GM13976 (cell line): ENCODE measurements at places on chromosomes 5 and 9.
A peak's percentile ranks its signal among the peaks of the same experiment; 100 is the strongest.

GRCh38 chr5:13480834-13481233 lies 463.7 kb downstream of the DNAH5 start:
- no peak for DNase-seq

- DNase-seq: no peak
Measured at GRCh38 chr5:172548311-172548731, 92.7 kb upstream of the NEURL1B start.

- no peak for DNase-seq
Measured at GRCh38 chr5:125394661-125395280, 648.3 kb upstream of the ZNF608 start.

GRCh38 chr5:54136516-54137440 lies 173.6 kb downstream of the ARL15 start:
- no peak for DNase-seq

- peak; percentile 81 for DNase-seq
Measured at GRCh38 chr9:33446946-33447798, at the start of gene AQP3. AQP3 (minus strand) TSS chr9:33447593; CDS start chr9:33447530, 63 bp downstream.

- no peak for DNase-seq
Measured at GRCh38 chr5:155728857-155729683, 597.9 kb upstream of the SGCD start.

DNA sequence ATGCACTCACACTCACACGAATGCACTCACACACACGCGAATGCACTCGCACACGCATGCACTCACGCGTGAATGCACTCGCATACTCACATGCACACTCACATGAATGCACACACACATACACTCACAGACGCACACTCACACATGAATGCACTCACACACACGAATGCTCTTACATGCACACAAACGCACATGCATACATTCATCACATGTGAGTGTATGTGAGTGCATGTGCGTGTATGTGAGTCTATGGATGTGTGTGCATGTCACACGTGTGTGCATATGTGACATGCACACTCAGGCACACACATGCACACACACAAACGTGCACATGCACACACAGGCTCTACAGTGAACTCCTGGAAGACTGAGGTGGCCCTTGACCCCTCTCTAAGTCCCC lies 121.7 kb downstream of the ADAMTS2 start:
- DNase-seq: no peak

- DNase-seq: peak; percentile 59
Measured at GRCh38 chr5:179533907-179534306, 16.4 kb upstream of the RUFY1 start.

DNA sequence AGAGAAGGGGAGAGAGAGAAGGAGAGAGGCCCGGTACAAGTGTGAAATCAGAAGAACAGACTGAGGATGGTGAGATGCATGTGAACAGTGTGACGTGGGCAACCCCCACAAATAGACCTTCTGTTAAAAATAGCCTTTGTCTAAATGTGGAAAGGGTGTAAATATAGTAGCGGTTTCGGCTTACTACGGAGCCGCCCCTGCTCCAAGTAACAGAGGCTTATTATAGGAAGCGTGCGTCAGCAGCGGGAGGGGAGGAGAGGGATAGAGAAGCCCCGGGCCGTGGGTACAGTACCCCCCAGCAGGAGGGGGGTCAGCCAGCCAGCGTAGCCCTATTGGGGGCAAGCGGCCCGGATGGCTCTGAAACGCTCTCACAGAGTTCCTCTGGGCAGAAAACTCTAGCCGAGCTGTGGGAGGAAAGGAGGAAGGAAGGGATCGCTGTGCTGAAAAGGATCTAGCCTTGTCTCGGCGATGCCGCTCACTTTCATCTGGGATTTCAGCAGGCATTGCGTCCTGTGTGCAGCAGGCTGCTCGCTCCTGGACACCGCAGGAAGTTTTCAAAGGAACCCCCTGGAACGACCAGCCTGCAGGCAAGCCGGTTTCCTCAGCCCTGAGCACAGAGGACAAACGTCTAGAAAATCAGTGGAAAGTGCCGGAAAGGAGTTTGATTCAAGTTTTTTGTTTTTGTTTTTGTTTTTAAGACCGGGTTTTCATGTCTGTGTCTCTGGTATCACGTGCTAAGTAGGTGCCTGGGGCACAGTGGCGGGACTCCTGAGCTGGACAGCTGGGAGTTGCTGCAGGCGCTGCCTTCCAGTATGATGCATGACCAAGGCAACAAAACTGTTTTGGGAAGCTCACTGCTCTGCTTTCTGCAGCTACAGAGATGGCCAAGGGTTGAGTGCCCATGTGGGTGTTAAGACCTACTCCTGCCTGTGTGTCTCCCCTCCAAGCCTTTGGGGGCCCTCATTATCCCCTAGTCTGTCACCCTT lies 146.6 kb downstream of the SEC61B start:
- peak; percentile 78 for DNase-seq

- no peak for DNase-seq
Measured at GRCh38 chr9:136241542-136241941, 4.1 kb downstream of the QSOX2 start.

- no peak for DNase-seq
Measured at GRCh38 chr9:28692012-28692411, 1118.7 kb upstream of the C9orf72 start.

- peak; percentile 25 for DNase-seq
Measured at GRCh38 chr5:145697251-145697990, 137.7 kb downstream of the PRELID2 start.

DNA sequence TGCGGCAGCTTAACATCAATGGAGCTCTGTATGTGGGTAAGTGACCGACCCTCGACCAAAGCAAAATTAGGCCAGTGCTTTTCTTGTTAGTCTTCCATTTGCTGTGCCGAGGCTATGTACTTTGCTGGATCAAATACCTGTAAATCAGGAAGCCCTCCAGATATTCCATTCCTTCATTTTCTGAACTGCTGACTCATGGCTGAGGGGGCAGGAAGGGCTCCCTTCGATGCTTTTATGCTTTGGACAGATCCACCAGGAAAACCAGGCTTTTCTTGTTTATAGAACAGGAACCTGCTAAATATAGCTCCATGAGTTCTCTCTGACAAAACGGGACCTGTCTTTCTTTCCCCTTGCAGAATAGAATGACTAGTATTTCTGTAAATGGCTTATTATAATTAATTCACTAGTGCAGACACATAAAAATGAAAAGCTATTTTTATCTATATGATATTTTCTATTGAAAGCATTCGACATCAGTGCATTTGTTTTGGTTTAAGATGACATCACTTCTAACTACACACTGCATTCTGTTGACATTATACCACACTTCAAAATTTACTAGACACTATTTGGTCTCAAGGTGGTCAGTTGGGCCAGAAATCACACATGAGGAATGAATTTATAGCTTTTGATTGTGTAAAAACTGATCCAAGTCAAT lies 93.3 kb downstream of the LIFR start:
- no peak for DNase-seq

- no peak for DNase-seq
Measured at GRCh38 chr9:87112656-87113055, 165.3 kb upstream of the GAS1 start.
